ENCODE measurements at places on chromosomes 16 and 17.

DNA sequence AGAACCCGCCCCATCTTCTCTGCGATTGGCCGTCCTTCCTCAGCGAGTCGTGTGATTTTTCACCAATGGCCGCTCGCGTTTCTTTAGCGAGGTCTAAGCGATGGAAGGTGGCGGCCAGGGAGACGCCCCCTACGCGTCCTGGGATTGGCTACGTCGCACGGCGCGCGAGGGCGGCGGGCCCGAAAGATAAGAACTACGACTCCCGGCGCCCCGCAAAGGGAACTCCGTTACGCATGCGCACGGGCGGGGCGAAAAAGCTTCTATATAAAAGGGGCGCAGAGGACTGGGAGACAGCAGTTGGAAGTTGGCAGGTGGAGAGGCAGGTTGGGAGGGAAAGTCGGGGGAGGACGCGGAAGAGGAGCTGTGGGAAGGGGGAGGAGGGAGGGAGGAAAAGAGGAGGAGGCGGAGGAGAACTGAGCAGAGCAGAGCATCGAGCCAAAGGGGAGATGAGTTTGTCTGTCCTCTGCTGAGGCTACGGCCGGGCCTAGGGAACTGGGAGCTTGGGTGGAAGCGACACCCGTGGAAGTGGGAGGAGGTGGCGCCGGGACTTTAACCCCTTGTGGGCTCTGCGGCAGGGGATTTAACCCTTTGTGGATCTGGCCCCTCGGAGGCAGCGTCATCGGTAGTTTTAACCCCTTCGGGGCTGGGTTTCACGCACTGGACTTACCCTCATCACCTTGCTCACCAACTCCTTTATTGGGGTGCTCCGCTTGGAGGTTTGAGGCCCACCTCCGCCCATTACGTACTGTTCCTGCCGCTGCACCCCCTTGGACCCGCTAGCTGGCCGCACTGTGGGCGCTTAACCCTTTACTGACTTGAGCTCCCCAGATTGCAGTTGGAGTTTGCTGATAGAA is at the start of gene HEXIM1:
TSS of gene HEXIM1 (plus strand) at position 293 of the 854 bp plus-strand sequence. CDS start 716 bp downstream, outside the sequence.
- peak; percentile 87 for DNase-seq

DNA sequence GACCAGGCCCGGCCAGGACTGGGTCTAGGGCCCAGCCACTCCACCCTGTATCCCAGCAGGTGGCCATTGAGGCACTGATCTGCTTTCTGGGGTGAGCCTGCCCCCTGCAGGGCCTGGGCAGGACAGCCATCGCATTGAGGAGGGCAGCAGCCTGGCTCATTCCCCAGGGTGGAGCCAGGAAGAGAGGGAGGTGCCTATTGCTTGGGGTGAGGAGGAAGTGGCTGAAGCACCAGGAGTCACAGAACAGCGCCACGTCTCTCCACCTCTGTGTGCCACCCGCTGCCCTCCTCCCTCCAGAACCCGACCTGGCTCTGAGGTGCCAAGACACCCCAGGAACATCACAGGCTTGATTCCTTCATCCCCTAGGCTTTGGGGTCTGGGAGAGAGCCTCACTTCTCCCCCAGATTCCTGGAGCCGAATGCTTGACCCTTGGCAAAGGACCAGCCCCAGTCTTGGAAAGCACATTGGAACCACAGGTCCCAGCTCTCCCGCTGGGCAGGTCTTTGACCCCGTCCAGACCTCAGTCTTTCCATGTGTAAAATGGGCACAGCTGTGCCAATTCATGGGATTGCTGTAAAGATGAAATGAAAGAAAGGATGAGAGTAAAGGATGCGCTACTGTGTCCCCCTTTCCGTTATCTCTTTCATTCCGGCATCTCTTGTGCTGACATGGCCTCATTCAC is 7.2 kb upstream of the KRT36 start:
- peak; percentile 71 for DNase-seq

DNA sequence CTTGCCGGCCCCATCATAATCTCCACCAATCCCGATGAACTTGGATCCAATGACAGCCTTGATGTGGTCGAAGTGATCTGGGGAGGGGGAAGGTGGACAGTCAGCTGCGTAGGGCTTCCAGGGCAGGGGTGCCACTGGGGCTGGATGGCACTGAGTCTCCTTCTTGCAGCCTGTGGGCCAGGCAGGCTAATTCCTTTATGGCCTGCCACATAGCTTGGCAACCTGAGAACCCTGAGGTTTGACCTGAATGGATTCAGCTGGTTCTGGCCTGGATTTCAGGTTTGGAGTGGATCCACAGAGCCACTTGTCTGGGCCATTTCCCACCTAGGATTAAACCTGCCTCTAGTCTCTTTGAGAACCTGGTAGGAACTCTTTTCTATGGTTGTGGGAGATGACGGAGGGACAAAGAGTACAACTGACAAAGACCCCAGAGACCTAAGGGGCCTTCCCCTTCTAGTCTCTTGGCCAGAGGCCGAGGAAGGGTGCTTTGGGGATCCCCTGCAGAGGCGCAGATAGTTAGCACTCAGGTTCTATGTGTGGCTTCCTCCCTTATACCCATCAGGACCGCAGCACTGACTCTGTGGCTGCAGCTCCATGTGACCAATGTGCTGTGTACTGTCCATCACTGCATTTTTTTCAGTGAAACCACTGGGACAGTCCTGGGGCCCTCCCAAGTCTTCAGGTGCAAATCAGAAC is 9.2 kb upstream of the DPEP3 start:
- no peak for DNase-seq

DNA sequence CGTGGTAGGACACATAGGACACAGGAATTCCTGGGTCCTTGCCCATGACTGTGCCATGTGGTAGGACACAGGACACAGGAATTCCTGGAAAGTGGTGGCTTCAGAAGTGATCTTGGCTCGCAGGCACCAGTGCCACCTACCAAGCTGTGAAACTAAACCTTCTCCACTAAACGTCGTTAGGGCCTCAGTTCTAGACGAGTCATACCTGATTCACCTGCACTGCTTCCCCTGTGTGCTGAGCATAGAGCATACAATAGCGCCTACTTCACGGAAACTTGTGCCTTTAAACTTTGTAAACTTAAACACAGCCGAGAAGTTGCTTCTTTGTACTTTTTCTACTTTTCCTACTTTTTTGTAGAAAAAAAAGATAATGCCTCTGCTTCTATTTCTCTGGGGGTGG is 4.8 kb downstream of the SOX8 start:
- no peak for DNase-seq

- DNase-seq, result no peak
Measured at GRCh38 chr17:51056813-51057510, 63.7 kb downstream of the SPAG9 start.

GRCh38 chr17:39305978-39306377 is 80.2 kb upstream of the STAC2 start:
- no peak for DNase-seq

DNA sequence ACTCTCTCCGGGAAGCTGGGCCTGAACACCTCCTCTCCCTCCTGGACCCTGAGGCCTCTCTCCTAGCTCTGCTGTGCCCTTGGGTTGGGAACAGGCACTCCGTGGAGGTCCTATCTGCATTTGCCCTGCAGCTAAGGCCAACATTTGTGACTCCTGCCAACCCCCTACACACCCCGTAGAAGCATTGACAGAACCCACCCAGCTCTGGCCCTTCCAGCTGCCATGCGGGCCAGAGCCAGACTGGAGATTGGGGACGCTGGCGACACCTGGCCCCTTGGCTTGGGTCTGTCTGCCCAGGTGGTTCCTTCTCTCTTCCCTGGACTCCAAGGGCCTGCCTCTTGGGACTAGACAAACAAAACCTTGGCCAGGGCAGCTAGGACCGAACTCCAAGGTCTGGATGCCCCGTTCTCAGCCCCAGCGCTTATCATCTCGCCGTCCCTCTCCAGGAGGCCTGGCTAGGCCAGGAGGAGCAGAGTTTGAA is 644 bp upstream of the RHBDF2 start:
- DNase-seq, result no peak

GRCh38 chr16:970386-970765 is 408 bp downstream of the LMF1 start:
- DNase-seq, result no peak

GRCh38 chr16:53065461-53066061 is 10.8 kb downstream of the CHD9 start:
- DNase-seq, result no peak

DNA sequence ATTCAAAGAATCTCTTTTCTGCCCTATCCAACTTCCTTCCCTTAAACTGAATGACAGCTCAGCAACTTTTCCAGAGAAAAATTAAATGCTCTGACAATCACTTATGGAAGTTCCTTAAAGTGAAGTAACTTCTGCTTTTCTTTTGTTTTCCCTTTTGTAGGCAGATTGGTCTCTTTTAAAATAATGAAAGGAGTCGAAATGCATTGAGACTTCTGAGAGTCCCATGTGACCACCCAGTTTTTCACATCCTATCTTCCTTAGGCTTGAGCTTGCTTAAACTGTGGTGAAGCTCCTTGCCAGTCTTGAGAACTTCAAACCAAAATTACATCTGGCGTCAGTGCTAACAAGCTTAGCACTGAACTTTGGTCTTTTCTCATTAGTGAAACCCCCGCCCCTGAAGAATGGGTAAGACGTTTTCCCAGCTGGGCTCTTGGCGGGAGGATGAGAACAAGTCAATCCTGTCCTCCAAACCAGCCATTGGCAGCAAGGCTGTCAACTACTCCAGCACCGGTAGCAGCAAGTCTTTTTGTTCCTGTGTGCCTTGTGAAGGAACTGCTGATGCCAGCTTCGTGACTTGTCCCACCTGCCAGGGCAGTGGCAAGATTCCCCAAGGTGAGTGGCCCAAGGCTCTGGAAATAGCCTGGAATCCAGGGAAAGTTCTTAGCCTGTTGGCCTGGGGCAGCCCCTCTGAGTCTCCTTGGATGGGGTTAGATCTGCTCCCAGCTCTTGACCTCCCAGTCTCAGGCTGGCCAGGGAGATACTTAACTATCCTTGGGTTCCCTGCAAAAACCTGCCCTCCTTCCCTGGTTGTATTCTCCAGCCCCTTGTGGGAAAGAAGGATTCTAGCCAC is 1.2 kb downstream of the TMEM106A start:
- no peak for DNase-seq

DNA sequence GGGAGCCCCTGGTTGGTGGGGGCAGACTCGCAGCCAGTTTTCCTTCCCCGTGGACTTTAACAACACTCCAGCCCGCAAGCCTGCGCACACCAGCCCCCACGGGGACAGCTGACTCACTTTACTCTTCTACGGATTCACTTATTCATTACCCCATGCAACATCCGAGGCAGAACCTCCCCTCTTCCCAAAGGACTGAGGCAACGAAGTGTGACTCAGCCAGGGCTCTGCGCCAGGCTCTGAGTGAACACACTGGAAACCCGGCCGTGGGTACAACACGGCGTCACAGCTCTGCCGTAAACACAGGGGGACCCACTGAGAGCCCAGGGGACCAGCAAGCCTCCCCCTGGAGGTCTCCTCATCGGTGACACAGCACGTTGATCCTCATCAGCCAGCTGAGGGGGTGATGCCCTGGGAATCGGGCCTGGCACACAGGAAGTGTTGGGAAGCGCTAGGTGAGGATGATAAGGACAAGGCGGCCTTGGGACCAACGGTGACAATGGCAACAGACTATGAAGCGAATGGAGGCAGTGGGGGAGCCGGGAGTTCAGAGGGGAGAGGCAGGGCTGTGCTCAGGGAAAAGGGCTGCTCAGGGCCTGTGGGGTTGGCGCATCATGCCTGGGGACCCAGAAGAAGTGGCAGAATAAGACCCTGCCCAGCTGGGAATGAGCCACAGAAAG is 14.6 kb downstream of the COTL1 start:
- DNase-seq, result no peak

GRCh38 chr17:72336026-72336803 is 215.4 kb downstream of the SOX9 start:
- no peak for DNase-seq

GRCh38 chr17:77002103-77003045 is 134.2 kb downstream of the MGAT5B start:
- DNase-seq, result no peak

- no peak for DNase-seq
Measured at GRCh38 chr17:27958708-27959381, 65.7 kb upstream of the LYRM9 start.

DNA sequence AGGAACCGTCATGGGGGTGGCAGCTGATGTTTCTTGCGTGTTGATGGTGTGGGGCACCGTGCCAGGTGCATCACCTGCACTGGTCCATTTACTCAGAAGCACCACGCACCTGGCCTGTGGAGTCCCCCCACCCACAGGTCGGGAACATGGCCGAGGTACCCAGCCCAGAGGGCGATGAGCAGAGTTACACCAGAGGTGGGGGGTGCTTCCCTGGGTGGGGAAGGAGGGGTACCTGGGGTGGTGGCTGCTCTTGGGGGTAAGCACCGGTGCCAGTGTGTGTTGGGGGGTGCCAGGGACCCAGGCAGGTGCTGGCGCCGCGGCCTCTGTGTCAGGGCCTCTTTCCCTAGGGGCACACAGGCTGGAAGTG is 5.0 kb upstream of the ZNF750 start:
- DNase-seq, result no peak

DNA sequence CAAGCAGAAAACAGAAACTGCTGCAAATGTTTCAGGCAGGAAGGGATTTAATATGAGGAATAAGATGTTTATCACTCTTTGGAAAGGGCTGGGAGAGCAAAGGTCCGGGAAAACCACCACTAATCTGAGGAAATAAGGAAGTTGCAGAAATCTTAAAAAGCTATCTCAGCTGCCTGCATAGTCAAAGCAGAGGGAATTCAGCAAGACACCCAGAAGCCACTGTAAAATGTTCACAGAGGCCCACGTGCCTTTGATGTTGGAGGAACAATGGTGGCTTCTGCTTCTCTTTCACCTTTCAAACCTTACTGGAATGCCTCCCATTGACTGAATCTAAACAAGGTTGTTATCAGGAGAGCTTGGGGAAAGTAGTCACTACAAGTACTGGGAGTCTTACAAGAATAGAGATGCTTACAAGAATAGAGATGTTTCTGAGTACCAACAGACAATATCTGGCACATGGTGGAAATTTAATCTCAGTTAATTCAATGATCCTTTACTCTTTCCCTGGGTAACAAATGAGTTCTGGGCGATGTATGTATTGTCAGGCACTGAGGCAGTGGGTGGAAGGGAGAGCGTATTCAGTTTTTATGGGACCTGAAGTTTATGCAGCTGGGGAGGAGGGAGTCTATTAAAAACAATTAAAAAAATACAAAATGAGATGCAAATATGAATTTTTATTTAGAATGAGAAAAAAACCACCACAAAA is 56.1 kb upstream of the MED13 start:
- no peak for DNase-seq

- DNase-seq, result no peak
Measured at GRCh38 chr16:68607443-68607842, 37.7 kb upstream of the CDH3 start.

DNA sequence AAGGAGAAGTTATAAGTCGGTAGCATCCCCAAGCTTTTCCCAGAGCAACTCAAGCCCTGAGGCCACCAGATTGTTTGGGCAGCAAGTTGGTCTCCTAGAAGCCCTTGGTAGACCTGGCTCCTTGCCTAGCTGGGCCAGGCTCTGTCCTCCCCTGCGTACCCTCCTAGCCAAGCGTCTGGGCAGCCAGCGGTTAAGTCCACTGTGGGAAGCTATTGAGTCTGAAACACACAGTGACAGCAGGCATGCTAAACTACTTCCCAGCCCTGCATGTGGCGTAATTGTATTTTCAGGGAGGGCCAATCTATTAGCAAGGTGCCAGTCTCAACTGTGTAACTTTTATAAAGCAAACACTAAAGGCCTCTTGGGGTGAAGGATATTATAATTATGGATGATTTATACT is 419.1 kb upstream of the RBFOX1 start:
- no peak for DNase-seq

- no peak for DNase-seq
Measured at GRCh38 chr17:68910251-68910705, 44.9 kb downstream of the ABCA8 start.

Data from GM18507 (cell line).